Stimulated activated CD4-positive, alpha-beta T cell treated with anti-CD3 and anti-CD28 coated beads, Interleukin-15, amount 100 ng/mL, for 48 hours (primary cell): ENCODE measurements at places on chromosomes 11 and 22.

- no peak for DNase-seq
These were observed 34.1 kb downstream of the LIF start for GRCh38 chr22:30212363-30212995.

- DNase-seq: no peak
These were observed 632.8 kb upstream of the RAG2 start for GRCh38 chr11:37230865-37231264.

- peak; percentile 7 for DNase-seq
These were observed 158.5 kb downstream of the CCDC34 start for GRCh38 chr11:27204529-27204928.

- DNase-seq: no peak
These were observed 75.7 kb downstream of the GRAMD1B start for GRCh38 chr11:123505546-123506299.

- no peak for DNase-seq
These were observed 6.0 kb upstream of the ACER3 start for GRCh38 chr11:76854709-76855108.
